ENCODE measurements at places on chromosomes 7 and 10.
A peak's percentile ranks its signal among the peaks of the same experiment; 100 is the strongest.

DNA sequence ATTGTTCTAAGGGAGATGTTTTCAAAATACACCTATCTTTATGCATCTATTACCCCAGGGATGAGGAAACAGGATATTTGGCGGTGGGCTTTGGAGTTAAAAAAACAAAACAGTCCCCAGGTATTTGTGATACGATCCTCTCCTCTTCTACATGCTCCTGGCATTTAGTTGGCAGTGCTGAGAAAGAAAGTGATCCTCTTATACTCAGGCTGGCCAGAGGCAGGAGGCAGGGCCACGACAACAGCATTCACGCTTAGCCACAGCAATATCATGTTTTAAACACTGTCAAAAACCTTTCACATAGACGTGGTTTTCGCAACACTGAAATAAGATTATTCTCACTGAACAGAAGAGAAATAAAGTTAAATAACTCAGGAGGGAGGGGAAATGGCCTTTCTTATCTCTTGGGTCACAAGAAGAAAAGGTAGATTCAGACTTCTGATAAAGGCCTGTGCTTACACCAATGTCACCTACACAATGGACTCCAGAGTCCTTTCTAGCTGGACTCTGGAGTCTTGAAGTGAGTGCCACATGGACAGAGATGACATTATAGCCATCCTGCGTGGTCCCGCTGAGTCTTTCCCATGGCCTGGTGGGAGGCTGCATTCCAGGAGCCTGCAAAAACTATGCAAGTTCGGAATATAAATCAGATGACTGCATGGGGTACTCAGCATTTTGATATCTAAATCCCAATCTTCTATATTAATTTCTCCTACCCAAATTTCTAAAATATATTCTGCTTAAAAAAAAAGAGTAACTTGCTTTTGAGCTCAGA is 88.7 kb downstream of the PIP4K2A start:
- DNase-seq = peak; percentile 43

- DNase-seq = no peak
Observed at GRCh38 chr10:31921031-31921430, 7.6 kb downstream of the ARHGAP12 start.

DNA sequence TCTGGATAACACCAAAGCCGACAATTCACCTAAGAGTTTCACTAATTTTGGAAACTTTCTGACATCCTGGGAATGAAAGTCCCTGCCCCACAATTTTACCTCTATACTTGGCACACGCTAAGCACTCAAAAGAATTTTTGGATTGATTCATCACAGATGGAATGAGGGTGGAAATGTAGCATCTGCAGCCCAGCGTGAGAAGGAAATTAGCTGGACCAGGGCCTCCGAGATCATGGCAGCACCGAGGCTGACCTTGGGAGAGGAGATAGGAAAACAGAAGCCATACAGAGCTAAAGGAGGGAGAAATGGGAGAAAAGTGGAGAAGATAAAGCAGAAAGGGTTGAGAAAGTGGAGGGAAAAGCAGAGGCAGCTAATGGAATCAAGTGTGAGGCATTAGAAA is 606.6 kb upstream of the DPP6 start:
- DNase-seq = no peak

GRCh38 chr7:110974441-110974840 is 116.5 kb upstream of the LRRN3 start:
- DNase-seq = no peak

- DNase-seq = no peak
Observed at GRCh38 chr7:155660758-155661093, 16.3 kb downstream of the RBM33 start.

- no peak for DNase-seq
Observed at GRCh38 chr10:62239994-62240393, 28.6 kb downstream of the RTKN2 start.

- DNase-seq = no peak
Observed at GRCh38 chr10:77348751-77349150, 288.9 kb downstream of the KCNMA1 start.

DNA sequence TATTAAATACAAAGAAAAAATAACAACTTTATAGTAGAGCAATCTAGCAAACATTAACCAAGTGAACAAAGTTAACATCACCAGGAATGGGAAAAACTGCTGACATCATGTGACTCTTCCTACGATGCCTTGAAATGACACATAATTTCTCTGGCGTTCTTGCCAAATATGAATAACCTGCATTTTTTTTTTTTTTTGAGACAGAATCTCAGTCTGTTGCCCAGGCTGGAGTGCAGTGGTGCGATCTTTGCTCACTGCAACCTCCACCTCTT is 126.5 kb upstream of the VKORC1L1 start:
- DNase-seq = no peak

- DNase-seq = no peak
Observed at GRCh38 chr7:123774496-123774895, 25.7 kb upstream of the WASL start.

DNA sequence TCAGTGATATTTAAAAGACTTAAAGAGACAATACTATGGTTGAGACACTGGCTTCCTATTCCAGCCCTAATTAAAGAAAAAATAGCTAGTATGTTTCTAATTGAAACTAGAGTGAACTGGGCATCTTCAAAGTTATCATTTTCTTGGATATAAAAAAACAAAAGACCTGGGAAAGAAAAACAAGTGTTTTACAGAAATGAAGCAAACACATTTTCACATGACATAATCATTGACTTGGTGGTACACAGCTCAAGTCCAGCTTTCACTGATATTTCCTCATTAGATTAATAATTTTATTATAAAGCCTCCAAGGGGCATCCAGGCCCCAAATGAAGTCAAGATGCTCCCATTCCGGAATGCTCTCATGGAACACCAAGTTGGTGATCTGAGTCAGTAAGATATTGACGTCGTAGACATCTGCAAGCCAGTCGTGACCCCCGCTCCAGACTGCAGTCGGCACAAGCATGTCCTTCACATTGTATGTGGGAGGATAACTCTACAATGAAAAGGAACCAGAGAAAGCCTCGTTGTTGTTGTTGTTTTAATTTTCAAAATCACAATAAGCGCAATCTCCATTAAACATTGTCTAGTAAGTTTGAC is 7.5 kb upstream of the CH25H start:
- DNase-seq = no peak

DNA sequence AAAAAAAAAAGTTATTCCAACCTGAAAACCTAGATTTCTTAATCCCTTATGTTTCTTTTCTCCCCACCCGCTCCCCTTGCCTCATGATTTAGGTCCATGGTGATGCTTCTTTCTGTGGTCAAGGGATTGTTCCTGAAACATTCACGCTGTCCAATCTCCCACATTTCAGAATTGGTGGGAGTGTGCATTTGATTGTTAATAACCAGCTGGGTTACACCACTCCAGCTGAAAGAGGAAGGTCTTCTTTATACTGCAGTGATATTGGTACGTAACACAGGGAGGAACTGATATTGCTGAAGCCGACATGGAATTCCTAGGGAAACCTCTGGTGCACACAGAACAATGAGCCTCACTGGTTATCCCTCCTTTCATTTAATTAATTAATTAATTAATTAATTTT is 22.7 kb downstream of the DHTKD1 start:
- no peak for DNase-seq

- no peak for DNase-seq
Observed at GRCh38 chr10:132521041-132521465, 16.5 kb upstream of the INPP5A start.

- no peak for DNase-seq
Observed at GRCh38 chr10:123415523-123415922, 250.6 kb upstream of the GPR26 start.

GRCh38 chr10:37434091-37434490 is 308.7 kb downstream of the ANKRD30A start:
- DNase-seq = peak; percentile 33

GRCh38 chr10:101323495-101323894 is 30.5 kb upstream of the BTRC start:
- no peak for DNase-seq

- DNase-seq = no peak
Observed at GRCh38 chr10:47255033-47255813, 44.8 kb upstream of the GDF10 start.

DNA sequence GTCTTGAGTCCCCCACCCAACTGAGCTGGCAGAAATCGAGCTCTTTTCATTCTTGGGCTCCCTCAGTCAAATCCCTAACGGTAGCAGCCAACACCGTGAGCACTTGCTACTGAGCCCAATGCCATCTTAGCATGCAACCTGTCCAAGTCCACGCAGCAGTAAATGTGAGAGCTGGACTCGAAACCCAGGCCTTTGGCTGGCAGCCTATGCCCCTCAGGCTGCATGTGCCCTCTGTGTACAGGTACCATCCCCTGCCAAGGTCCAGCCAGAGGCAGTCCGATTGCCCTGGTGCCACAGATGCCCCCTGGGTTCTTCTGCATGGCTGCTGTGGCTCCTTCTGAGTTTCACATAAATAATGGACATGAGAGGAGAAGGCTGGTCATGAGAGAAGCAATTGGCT is 1.2 kb upstream of the TMEM273 start:
- DNase-seq = no peak

DNA sequence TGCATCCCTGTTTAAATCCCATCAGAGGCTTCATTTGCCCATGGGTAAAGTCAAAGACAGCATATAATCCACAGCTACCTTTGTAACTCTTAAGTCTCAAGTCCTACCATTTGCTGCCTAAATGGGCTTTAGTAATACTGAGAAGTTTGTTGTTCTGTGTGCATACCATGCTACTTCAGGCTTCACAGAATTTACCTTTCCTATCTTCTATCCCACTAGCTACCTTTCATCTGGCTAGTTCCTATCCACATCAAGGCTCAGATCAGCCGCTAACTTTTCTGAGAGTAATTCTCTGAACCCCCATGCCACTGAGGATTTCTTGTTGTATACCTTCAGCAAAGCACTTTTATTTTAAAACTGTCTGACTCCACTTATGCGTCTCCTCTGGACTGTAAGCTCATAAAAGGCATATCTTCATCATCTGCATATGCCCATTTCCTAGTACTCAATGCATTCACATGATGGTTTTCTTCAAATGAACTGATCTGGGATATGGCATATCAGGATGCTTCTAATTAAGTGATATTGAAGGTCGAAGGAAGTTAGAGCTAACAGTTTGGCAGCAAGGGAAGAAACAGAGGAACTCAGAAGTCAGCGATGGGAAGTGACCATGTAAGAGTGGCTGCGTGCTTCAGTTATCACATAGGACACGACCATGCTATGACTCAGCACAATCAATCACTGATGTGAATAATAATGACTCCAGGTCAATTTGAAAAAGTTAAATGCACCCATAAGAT is 283.9 kb upstream of the DKK1 start:
- no peak for DNase-seq

DNA sequence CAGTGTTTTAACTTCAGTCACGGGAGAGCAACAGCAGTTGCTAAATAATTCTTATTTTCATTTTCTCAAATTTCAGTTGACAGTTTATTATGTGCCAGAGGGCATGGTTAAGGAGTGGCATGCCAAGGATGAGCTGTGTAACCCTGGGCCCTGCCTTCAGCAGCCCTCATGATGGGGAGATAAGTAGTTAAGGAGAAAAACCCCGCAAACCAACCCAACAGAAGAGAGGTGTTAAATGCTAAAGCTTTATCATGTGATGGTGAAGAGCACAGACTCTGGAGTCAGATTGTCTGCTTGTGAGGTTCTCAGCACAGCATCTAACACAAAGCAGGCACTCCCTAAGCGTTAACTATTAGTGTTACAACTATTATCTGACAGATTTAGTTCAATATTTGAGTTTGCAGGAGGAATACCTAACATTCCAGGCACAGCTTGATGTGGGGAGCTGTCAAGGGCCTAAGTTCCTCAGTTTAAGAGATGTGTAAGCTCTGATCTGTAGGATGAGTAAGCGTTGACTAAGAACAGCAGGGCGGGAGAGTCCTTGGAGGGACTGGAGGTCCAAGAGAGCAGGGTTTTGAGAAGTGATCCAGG is 29.6 kb downstream of the STAM start:
- DNase-seq = no peak

DNA sequence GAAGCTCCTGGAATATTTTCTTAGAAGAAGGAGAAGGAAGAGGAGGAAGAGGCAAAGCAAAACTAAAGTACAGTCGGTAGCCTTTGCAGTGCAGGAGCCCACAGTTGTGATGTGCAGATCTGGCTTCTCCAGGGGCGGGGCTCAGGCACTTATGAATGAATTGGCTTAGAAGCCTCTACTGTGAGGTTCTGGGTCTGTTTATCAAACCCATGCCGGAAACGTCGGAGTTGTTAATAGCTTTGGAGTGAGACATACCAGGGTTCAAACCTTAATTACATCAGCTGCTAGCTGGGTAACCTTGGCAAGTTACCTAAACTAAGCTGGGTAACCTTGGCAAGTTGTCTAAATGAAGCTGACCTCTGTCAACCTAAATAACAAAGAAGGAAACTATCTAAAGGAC is 89.3 kb upstream of the PITRM1 start:
- no peak for DNase-seq
